ENCODE measurements at places on chromosomes 4 and X.

- no peak for DNase-seq
Measured at GRCh38 chrX:103608306-103608963, 672 bp downstream of the TCEAL3 start.

DNA sequence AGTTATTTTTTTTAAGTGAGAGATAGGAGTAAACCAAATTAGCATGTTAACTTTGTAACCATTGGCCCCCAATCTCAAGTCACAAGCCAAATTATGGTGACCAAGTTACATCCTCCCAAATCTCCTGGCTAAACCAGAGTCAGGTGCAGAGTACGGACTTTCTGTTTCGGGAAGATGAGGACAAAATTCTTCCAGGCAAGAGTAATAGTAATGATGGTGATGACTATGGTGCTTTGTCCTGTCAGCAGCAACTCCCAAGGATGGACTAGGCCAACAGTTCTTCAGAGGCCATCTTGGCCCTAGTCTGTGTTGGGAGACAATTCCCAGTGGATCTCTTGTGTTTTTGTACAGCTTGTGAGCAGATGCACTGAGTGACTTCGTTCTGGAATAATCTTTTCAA, 148.8 kb downstream of the GPC3 start:
- DNase-seq, result no peak

DNA sequence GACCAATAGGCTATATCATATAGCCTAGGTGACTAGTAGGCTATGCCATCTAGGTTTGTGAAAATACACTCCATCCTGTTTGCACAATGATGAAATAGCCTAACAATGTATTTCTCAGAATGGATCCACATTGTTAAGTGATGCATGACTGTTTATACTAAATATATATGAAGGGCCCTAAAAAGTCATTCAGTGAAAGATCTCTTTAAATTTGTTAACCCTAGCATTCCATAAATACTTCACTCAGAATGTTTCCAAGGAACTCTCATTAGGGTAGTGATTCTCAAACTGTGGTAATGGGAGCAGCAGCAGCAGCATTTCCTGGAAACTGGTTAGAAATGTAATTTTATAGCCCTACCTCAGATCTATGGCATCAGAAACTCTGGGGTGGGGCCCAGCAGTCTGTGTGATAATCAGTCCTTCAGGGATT, 74.9 kb downstream of the PRRG1 start:
- DNase-seq, result no peak

- no peak for DNase-seq
Measured at GRCh38 chrX:136639506-136640176, 8.3 kb upstream of the CD40LG start.

GRCh38 chrX:102593367-102593766, 5.9 kb upstream of the ARMCX5 start:
- no peak for DNase-seq

- no peak for DNase-seq
Measured at GRCh38 chrX:68938244-68939004, 109.6 kb downstream of the EFNB1 start.

DNA sequence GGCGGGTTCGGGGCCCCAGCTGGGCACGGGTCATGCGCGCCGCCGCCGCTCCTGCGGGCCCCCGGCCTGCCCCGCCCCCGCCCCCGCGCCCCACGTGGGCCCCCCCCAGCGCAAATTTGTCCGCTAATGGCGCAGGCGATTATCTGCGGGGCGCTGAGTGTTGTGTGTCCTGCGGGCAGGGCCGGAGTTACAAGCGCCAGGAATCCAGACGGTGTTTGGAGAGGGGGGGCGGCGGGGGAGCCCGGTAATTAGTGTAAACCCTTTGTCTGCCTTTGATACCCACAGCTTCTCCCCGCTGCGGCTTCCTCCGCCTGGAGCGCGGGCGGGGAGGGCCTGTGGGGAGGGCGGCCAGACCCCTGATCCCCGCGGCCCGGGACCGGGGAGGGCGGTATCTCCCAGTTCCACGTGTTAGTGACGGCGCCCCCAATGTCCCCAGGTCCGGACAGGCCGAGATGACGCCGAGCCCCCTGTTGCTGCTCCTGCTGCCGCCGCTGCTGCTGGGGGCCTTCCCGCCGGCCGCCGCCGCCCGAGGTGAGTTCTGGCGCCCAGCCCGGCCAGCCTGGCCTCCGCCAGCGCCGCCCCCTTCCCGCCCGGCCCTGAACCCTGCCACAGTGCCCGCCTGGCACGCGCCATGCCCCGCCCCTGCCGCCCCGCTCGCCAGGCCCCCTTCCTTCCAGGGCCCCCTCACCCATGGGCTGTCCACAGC, 761 bp downstream of the FGFRL1 start:
- no peak for DNase-seq

Data from activated T-helper 1 cell treated with anti-CD3 and anti-CD28 coated beads, Interleukin-2, amount 50 U/mL, for 16 hours (primary cell).